Suppressor macrophage treated with lipopolysaccharide for 4 hours (primary cell): ENCODE measurements at places on chromosomes 5 and 9.

DNA sequence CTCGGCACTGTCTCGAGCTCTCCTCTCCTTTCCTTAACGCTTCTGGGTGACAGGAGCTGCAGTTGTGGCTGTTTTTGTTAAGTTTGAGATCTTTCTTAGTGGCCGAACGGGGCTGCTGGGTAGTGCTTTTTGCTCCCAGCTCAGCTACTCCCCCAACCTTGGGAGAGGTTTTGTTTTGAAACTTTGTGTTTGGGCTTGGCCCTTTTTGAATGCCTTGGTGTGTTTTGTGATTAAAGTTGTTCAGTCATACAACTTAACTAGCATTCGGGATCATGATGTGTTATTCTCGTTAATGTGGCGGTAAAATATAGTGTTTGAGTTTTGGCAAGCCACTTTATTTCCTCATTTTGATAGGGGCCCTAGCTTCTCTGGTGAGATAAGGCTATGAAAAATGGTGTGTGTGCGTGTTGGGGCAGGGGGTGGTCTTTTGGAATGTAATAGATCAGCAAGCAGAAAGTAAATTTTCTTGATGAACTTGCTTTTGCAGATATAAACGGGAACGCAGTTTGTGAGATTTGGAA lies 1.1 kb downstream of the KDM3B start:
- no peak for DNase-seq

DNA sequence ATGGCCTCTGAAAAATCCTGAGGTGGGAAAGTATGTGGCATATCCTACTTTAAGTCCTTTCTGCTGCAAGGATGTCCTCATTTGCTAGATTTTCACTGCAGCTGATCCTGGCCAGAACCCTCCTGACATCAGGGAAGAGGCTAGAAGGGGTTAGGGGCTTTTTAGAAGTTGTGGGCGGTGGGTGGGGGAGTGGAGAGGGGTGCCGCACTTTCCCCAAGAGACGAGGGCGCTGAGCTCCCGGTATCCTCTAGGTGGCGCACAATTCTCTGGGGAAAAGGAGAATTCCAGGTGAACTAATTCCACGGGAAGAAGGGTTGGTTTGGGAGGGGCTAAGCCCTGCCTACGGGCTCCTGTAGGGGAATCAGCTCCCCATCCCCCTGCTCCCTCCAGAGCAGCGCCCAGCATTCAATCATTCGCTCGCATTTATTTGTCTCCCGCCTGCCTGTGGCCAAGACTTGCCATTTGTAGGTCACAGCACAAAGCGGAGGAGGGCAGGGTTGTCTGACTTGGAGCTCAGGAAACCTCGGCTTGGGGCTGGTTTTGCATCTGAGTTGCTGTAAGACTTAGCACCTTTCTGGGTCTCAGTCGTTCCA lies 42.9 kb upstream of the HAND1 start:
- DNase-seq: peak; percentile 23

- DNase-seq: no peak
These were observed 105.7 kb upstream of the KLF9 start for GRCh38 chr9:70519912-70520724.

DNA sequence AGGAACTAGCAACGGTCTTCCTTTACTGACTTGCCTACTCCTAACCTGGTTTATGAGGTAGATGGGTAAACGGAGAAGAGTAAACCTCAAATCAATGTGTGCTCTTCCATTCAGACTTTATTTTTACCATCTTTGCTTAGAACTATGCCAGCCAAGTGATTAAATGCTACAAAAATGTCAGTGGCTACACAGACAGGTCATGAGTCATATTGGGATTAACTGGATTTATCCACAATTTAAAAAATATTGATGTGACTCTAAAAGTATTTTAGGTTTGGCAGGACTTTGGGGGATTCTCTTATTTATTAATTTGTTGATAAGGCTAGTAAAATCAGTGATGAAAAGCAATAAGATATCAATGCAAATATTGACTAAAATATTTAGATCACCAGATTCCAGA lies 275.0 kb downstream of the PLK2 start:
- DNase-seq: no peak

DNA sequence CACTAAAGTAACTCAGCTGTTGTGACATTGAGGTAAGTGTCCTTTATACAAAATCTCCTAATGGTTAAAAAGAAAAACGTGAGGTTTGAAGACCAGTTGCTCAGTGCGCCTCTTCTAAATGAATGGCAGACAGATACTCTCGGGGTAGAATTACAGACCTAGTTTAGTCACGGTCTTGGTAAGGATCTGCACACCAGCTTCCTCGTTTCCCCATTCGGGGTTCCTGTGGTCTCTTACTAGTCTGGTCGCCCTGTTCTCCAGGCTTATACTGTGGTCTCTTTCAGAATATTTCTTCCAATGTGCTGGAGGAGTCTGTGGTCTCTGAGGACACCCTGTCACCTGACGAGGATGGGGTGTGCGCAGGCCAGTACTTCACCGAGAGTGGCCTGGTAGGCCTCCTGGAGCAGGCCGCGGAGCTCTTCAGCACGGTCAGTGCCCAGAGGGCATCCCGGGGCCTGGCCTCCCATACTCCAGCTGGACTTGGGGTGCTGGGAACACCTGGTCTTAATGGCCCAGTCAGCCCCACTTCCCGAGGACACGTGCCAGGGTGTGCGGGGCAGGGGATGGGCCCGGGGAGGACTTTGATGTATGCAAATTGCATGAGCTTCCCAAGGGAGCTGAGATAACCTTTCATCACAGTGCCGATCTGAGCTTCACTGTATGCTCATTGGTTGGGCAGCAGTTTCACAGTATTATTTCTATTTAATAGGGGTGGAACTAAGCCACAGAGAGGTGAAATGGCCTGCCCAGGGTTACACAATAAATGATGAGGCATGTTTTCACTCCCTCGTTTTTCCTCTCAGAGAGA lies 224.5 kb downstream of the DOCK8 start:
- DNase-seq: no peak

GRCh38 chr9:75921391-75922127 lies 31.1 kb downstream of the PCSK5 start:
- DNase-seq: no peak

DNA sequence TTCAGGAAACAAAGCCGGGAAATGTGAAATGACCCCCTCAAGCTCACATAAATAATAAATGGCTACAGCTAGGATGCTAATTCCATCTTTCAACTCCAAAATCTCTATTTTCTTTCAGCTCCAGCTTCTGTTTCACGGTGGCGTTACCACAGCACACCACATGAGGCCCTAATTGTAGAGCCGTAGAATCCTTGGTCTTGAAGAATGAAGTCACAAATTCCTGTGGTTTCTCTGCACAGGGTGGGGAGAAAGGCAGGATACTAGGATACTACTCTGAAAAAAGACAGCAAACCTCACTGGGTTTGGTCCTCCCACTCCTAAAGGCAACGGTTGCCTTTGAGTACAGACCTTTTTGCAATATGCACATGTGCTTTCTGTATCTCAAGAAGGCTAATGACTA lies 13.9 kb upstream of the RARS1 start:
- DNase-seq: no peak

GRCh38 chr5:150376799-150377771 lies 19.6 kb downstream of the TCOF1 start:
- no peak for DNase-seq

- no peak for DNase-seq
These were observed 69.2 kb upstream of the PLPP6 start for GRCh38 chr9:4592886-4593285.

GRCh38 chr5:44535621-44536020 lies 146.4 kb upstream of the FGF10 start:
- DNase-seq: no peak

DNA sequence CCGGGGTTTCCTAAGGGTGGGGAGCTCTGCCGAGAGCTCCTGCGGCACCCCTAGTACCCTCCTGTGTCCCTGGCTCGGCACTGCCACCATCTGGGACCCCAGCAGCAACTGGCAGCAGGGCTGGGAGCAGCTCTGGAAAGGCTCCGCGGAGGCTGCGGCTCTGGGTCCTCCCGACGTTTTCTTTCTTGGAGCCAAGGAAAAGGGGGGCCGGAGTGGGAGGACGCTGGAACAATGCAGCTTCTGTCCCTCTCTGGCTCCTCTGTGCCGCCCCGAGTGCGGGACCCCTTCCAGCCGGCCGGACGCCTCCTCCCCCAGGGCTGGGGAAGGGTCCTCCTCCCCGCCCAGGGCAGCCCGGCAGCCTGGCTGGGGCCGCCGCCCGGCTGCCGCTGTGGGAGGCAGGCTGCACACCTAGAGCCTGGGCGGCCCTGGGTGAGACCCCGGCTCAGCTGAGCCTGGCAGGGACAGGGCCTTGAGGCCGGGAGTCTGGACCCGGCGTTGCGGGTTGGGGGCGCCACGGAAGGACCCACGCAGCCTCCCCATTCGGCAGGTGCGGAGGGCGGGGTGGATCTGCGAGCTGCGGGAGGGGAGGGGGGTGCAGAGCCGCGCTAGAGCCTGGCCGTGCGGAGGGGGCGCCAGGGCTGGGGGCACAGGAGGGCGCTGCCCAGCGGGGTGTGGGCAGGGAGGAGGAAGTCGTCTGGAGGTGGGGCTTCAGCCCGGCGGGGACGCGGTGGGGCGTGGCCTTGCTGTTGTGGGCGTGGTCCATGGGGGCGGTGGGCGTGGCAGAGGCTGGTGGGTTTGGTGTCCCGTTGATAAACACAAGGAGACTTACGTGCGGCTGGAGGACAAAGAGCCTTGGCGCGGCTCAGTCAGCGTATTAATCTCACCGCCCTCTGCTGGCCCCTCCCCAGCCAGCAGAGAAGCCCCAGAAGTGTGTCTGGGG lies 15.1 kb downstream of the GPSM1 start:
- peak; percentile 77 for DNase-seq

- DNase-seq: peak; percentile 65
These were observed 92.4 kb downstream of the ARL15 start for GRCh38 chr5:54217826-54218503.

DNA sequence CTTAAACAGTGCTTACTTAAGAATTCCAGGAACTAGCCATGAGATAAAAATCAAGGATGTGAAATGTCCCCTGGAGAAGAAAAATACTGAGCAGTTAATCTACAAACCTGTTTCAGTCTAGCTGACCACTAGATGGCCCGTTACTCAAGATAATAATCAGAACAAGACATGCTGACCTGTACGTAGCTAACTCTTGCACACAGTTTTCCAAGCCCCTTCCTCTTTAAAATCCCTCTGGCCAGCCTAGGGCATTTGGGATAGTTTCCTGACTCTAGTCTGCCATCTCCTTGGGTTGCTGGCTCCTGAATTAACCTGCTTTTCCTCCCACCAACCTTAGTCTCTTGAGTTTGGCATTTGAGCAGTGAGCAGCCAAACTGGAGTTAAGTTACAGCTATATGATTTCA lies 59.2 kb upstream of the TRAF1 start:
- peak; percentile 47 for DNase-seq

- peak; percentile 35 for DNase-seq
These were observed 19.4 kb upstream of the RNF130 start for GRCh38 chr5:180090769-180091546.

DNA sequence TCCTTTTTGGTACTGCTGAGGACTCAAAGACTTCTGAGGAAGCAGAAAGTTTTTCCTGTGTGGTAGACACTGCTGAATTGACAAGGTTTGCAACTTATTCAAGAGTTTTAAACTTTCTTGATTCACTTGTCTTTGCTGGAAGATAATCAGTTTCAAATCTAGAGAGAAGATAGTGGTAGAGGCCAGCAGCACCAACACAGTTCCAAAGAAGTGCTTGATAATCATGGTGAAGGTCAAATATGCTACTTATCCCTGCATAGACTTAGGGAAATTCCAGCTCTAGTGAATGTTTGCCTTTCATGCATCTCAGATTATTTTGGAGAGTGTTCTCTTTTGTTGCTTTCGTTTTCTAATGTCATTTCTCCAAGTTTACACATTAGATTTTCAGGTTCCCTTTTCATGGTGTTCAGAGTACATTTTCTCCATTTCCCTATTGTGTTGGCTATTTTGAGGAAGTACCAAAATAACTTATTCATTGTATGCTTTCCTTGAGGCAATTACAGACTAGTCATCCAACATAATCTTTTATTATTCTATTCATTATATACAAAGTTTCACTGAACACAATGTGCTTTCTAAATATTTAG lies 550 bp downstream of the IFNE start:
- DNase-seq: peak; percentile 84

DNA sequence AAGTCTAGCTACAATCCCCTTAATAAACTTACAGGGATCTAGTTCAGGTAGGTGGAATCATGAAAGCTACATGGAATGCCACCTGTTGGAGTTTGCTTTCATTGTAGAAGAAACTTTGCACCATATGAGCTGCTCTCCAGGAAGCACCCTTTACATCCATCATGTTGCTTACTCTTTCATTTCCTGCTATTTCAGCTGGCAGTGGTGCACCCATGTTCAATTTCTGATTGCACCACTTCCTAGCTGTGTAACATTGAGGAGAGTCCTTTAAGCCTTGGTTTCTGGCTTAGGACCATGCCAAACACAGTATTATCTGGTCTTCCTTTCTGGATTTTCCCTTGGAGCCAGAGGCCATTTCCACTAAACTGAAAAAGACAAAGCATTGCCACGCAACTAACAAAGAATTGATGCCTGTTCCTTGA lies 123.3 kb upstream of the SLC12A2 start:
- DNase-seq: no peak

- no peak for DNase-seq
These were observed 45.7 kb upstream of the GHR start for GRCh38 chr5:42377496-42377895.

- no peak for DNase-seq
These were observed 175.5 kb upstream of the PAPPA start for GRCh38 chr9:115978091-115978490.

DNA sequence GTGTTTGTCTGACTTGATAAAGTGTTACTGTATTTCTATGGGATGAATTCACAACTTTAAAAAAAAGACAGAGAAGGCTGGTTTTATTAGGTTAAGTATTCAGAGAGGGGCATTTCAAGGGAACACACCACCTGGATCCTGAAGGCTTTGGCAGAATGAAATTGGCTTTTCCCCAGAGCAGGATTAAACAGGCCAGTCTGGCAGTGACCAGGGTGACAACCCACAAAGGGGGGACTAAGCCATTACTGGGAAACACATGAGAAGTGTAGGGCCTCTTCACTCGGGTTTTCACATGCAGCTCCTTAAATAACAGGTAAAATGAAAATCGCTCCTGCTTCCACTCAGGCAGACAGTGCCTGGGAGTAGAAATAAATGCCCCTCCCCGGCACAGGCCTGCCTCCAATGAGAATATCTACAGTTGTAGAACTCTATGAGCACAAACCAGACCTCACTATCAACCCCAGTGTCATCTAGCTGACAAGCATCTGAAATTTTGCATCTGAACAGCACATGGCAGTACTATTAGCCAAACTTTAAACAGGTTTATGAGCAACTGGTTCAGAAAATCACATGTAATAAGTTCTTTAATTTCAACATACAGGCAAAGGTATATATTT lies 85.8 kb downstream of the LHFPL2 start:
- DNase-seq: no peak

DNA sequence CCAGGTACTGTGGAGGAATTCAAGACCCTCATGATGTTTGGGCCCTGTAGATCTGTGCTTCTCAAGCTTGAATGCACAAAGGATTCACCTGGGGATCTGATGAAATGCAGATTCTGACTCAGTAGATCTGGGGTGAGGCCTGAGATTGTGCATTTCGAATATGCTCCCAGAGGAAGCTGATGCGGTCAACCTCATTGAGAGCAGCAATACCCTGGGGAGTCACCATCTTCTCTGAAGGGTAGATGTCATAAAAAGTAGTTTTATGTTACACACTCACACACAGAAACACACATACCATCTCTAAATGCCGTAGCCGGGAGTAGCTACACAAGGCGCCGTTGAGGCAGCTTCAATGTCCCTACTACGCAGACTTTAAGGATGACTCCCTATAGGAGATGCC lies 55.8 kb upstream of the CPEB4 start:
- no peak for DNase-seq

GRCh38 chr5:34857161-34857560 lies 18.2 kb downstream of the TTC23L start:
- no peak for DNase-seq
